ENCODE measurements at places on chromosomes 5 and 9. TPM values are rescaled to one million over a fixed set of nuclear protein-coding genes. Genes with fewer than 3 reads are reported as not detected.
A peak's percentile ranks its signal among the peaks of the same experiment; 100 is the strongest.

- no peak for DNase-seq
Measured at GRCh38 chr9:124940521-124940893, 376 bp downstream of the GOLGA1 start.

GRCh38 chr5:59685793-59686192 lies 207.7 kb downstream of the PDE4D start:
- no peak for DNase-seq

DNA sequence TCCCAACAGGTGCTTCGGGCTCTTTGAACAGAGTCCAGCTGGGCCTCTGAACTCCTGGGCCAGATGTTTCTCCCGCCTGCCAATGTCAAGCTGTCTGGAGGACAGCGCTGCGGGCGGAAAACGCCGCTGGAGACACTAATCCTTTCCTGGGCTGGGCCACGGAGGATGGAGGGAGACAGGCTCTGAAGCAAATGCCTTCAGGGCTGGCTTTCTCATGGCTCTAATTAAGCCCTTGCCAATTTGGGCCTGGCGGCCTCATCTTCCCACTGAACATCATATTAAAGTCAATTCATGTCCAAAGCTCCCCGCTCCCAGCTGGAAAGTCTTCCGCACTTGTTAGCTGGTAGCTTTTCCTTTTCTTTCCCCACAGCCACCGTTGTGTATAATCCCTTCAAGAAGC lies 72.7 kb downstream of the NTNG2 start:
- DNase-seq = no peak

GRCh38 chr9:31702957-31703356 lies 681.5 kb upstream of the ACO1 start:
- DNase-seq = no peak

DNA sequence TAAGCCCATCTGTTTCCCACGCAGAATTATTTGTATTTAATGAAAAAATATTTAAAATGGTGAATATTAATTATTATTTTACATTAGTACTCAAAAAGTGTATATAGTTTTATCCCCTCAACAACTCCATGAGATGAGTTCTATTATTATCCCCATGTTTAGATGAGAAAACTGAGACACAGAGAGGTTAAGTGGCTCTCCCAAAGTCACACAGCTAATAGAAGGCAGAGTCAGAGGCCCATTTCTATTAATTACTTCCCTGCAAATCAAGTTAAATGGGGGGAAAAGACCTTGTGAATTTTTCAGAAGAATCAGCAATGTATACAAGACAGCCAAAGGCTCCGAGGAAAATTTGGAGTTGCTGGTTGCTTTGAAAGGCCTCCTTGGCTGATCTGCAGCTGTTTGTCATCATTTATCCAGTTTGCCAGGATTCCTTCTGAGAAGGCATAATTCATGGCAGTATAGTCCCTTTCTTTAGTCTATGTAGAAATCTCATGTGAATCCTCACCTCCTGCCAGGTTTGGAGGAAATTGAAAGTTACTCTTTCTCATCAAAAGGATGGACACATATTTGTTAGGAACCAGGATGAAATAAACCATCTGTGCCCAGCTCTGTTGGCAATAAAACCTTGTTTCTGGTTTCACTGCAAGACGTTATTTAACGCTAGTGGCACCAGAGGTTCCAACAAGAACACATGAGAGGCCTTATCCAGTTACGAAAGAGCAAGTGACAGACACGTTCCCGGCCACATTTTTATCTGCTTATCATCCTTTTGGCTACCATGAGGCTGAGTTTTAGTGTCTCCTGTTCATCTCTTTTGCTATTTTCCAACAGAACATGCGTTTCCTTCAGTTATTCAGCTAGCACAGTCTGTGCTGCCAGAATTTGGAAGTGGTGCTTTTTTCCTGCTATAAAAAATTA lies 621 bp downstream of the FYB1 start:
- DNase-seq = no peak

- no peak for DNase-seq
Measured at GRCh38 chr5:110414360-110414759, 312.1 kb downstream of the TMEM232 start.

DNA sequence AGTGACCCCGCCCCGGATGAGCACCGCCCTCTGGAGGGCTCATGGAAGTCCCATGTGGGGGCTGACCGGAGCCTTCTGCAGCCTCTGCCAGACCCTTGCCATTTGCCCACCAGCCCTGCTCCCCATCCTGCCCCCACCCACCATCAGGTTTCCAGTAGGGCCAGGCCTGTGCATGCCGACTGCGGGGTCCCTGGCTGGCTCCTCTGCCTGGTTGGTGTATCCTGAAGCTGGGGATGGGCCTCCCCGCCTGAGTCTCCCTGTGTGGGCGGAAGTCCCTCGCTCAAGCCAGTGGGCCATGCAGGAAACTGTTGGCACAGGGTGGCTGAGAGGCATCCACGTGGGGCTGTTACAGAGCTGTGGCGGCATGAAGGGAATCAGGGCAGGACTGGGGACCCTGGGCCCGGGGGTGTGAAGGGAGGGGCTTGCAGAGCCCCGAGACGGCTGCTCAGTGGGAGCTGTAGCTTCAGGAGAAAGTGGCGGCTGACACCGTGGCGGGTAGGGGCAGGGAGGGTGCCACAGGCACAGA lies 88.7 kb downstream of the RXRA start:
- no peak for DNase-seq

DNA sequence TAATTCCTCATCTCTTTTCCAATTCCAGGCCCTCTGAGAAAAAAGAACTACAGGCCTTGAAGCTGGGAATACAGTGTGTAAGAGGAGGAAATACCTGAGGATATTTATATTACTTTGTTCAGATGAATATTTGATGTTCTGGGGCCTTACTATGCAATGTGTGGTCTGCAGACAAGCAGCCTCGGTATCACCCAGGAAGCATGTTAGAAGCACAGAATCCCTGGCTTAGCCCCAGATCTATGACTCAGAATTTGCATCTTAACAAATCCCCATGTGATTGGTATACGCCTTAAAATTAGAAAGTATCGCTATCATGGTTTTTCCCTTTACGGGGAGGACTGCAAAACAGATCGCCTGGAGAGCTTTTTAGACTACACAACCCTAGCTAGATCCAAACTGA lies 121.0 kb downstream of the JAKMIP2 start:
- no peak for DNase-seq

The ADAMTS13 gene
- total RNA-seq = 3.3 TPM

The PLPP7 gene
- total RNA-seq = 78.7 TPM

GRCh38 chr5:62413711-62414110 lies 1.1 kb downstream of the IPO11 start:
- DNase-seq = no peak

- DNase-seq = peak; percentile 85
Measured at GRCh38 chr5:149452007-149452664, 73.0 kb upstream of the IL17B start.

GRCh38 chr5:135341016-135341666 lies 57.9 kb downstream of the MACROH2A1 start:
- DNase-seq = peak; percentile 17

DNA sequence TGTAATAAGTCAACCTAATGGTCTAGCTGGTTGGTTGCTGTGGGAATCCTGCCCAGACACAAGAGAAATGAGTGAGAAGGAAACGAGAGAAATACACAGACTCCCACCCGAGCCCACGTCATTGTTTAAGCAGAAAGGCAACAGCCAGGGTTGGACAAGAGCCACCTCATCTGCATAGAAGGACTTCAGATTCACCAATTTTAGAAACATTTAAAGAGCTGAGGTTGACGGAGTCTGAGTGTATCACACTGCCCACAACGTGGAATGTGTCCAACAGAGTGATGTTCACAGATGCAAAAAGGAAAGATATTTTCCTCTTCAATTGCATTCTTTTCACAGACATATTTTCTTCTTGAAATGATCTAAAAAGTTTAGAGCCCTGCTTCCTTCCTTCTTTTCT lies 349.5 kb downstream of the AGTPBP1 start:
- DNase-seq = no peak

DNA sequence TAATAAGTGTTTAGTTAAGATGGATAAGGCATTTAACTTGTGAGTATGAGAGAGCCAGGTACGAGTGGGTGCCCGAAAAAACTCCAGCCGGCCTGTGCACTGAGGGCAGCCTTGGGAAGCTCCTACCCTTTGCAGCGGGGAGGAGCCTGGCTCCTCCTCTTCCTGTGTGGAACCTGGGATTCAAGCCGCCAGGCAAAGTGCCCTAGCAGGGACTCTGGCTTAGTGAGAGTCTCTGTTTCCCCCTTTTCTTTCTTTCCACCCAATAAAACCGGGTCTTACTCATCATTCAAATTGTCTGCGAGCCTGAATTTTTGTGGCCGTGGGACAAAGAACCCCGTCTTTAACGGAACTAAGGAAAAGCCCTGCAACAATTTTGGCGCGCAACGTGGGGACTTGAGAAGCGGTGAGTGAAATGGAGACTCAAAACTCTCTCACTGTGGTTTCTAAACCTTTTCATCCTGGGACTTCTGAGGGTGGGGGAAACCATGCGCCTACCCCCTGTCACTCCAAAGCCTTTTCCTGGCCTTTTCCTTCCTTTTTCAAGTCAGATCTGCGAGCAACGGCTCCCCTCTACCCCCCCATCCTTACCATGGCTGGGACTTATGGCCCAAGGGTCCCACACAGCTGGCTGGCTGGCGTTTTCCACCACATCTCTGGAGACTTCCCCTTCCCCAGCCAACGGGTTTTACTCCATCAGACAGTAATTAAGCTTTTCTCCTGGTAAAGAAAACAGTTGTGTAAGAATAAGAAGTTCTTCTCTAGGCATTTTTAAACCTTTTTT lies 535.7 kb upstream of the ACO1 start:
- DNase-seq = no peak
